Mesendoderm (in vitro differentiated cells): ENCODE measurements at places on chromosomes 3 and 15.

DNA sequence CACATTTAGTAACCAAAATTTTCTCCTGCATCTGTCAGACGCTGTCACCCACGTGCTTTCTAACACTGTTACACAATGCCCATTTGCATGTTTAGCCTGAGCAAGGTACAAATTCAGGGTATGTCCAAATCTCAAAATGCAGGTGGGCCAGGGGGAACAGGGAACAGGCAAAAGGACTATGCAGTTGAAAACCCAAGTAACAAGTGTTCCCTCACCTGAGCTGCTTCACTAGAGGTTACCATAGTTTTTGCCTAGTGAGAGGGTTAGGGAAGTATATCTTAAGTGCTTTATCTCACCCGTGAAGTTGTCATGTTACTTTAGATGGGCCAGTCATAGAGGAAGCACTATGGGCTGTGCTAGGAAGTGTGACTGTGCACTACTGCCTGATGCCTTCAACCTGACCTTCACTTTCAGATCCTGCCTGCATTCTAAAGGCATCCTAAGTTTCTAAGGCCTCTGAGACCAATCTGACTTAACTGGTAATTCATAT is 6.0 kb upstream of the TMEM87A start:
- no peak for DNase-seq

GRCh38 chr15:74762791-74763150 is 14.1 kb downstream of the CYP1A2 start:
- no peak for DNase-seq

GRCh38 chr3:111684640-111685039 is 89.5 kb upstream of the ZBED2 start:
- DNase-seq = peak; percentile 34

GRCh38 chr3:182848906-182849305 is 55.6 kb downstream of the ATP11B start:
- DNase-seq = no peak

DNA sequence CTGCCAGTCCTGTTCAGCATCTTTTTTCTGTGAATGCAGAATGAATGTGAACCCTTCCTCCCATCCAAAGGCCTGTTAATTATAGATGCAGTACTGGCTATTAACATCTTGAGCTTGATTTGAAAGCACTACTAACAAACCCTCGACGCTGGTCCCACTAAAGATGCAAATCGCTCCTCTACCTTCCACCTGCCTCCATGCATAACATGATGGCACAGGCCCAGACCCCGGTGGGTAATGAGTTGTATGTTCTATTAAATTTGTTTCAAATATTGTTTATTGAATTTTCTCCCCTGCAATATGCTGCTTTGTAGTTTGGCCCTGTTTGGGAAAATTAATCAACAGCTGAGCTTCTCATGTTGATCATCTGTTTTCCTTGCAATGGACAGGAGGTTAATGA is 69.3 kb downstream of the RAB11A start:
- DNase-seq = no peak

DNA sequence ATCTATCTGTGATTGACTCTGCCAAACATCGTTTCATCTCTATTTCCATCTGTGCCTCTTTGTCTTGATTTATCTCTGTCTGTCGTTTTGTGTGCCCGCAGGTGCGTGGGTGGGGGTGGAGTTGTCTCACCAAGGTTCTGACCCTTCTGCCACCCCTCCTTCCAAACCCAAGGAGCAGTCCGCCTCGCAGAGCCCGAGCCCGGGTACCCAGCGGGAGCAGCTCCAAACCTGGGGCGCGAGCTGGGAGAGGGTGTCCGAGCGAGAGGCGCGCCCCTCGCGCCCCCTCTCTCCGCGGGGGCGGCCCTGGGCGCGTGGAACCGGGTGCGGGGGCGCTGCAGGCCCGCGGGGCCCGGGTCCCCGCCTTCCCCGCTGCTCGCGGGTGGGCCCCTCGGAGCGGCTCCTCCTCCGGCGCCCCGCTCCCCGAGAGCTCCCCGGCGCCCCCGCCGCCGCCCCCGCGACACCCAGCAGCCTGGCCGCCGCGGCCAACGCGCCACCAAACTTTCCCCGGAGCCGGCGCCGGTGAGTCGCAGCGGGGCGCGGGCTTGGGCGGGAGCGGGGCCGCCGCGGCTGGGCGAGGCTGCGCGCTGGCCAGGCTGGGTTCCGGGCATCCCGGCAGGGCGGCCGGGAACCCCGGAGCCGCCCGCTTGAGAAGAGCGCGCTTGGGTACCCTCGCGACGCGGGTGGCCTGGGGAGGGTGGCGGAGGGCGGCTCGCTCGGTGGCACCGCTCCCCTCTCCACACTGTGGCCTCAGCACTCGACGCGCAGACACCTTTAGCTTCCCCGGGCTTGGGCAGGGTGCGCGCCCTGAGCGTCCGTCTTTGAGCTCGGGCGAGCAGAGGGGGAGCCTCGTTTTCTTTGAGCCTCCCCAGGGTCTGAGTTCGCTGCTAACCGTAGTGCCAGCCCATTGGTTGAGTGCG is at the start of gene HRH1:
HRH1 (plus strand) TSS at position 458 of the 917 bp plus-strand sequence. CDS start 104,545 bp downstream, outside the sequence.
- DNase-seq = peak; percentile 11

- DNase-seq = no peak
These were observed 26.0 kb upstream of the MCTP2 start for GRCh38 chr15:94205366-94205765.

DNA sequence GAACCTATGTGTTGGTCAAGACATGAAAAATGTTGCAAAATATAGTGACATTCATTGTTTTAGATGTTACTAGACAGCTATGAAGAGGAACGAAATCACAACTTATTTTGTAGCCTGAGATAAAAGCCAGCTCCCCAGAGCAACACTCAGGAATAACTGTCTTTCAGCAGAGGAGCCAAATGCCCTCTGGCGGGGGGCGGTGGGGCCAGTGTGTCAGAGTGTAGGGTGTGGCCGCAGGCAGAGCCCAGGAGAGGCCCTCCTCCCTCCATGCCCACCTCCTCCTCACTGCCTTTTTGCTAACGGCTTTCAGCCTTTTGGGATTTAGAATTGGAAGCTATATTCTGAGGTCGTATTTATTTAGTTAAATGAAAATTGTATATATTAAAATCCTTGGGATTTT is 16.9 kb downstream of the APOD start:
- DNase-seq = no peak

DNA sequence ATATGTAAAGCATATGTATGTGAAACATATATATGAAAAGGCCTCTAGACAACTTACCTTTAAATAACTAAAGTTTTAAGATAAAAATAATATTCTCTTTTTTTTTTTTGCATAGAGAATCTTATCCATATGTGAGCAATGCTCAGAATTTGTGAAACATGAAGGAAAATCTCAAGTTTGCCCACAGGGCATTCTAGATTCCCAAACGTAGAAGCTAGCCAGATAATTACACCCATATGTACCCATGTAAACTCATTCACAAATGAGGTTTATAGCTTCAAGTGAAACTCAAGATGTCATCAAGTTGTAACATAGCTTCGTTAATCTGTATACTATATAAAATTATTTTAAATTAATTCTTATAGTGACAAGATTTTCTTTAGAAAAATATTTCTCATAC is 537.3 kb upstream of the NR2F2 start:
- DNase-seq = no peak

DNA sequence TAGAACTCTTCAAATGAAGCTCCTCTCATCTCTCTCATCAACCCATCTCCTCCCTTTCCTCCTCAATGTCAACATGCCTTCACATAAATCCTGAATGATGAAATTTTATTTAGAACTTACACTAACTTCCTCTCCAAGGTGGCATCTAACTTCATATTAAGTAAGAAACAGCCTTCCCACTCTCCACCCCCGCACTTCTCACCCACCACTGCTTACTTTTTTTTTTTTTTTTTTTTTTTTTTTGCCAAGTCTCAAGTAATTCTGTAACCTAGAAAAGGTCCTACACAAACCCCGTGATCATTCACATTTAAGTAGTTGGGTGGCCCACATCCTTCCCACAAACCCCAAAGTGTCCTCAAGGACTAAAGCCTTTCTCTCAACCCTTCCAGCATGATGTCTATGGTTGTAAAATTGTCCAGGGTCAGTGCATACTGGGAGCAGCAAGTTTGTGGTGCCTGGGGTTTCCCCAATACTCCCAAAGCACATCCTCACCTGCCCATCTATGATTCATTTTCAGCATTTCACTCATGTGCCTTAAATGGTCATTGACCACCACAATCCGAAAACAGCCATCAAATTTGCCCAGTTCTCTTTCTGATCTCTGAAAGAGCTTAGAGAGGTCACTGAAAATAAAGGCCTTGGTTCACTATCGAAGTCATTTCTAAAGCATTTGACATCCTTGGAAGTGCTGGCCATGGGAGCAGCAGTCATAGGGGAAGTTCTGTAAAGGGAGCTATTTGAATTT is 47.2 kb downstream of the CD86 start:
- DNase-seq = no peak

- no peak for DNase-seq
These were observed 2.6 kb downstream of the DPH3 start for GRCh38 chr3:16262174-16262573.

- no peak for DNase-seq
These were observed 404.4 kb upstream of the MDFIC2 start for GRCh38 chr3:70716832-70717231.
